ENCODE measurements at places on chromosomes 4 and X.

GRCh38 chr4:183426507-183426906 lies 17.9 kb upstream of the CDKN2AIP start:
- no peak for DNase-seq

- DNase-seq = peak; percentile 63
These were observed 701 bp upstream of the BCOR start for GRCh38 chrX:40098264-40099054.

DNA sequence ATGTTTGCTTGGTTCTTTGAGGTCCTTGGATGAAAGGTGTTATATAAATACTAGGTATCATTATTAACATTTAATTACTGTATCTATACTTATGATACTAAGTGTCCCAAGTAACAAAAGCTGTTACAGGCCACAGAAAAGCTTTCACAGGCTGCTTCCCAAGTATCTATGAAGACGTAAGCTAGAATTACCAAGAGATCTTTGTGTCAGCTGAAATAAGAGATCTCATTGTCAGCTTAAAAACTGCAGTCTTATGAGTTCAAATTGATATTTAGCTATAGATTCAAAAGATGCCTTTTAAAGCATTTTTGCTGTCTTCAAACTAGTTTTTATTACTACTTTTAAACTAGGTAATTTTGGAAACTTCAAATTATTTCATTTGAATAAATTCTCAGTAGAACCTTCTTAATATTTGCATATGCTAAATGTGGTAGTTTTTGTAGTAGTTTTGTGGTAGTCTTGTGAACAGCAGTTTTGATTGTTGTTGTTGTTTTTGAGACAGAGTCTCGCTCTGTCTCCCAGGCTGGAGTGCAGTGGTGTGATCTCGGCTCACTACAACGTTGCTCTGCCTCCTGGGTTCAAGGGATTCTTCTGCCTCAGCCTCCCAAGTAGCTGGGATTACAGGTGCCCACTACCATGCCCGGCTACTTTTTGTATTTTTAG lies 170.0 kb upstream of the RPL34 start:
- DNase-seq = no peak

GRCh38 chr4:75733369-75733768 lies 9.0 kb downstream of the USO1 start:
- DNase-seq = peak; percentile 44

- DNase-seq = no peak
These were observed 101.5 kb upstream of the C1GALT1C1 start for GRCh38 chrX:120731386-120731785.

- DNase-seq = peak; percentile 83
These were observed 1.2 kb downstream of the CD38 start for GRCh38 chr4:15779306-15779705.

DNA sequence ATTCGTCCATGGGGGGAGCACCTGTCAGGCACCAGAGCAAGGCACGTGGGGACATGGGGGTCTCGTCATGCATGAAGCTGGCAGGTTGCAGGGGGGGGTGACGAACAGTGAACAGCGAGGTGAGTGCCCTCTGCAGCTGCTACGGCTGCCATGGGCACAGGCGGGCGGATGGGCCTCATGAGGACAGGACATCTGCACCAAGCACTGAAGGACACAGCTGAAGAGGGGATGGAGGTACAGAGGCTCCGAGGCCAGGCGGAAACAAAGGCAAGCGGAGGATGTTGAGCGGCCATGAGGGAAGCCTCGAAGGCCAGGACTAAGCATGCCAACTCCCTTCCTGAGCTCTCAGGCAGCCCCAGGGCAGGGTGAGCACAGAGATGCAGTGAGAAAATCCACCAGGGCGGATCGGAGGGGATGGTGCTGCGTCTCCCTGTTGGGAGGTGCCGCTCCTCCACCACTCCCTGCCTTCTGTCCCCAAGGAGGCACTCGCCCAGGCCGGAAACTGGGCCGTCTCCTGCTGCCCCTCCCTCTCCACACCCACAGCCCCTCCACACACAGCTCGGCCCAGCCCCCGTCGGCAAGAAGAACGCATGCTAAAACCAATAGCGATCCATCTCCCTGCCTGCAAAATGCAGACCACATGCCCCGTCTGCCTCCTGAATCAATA lies 24.6 kb downstream of the ABLIM2 start:
- no peak for DNase-seq

DNA sequence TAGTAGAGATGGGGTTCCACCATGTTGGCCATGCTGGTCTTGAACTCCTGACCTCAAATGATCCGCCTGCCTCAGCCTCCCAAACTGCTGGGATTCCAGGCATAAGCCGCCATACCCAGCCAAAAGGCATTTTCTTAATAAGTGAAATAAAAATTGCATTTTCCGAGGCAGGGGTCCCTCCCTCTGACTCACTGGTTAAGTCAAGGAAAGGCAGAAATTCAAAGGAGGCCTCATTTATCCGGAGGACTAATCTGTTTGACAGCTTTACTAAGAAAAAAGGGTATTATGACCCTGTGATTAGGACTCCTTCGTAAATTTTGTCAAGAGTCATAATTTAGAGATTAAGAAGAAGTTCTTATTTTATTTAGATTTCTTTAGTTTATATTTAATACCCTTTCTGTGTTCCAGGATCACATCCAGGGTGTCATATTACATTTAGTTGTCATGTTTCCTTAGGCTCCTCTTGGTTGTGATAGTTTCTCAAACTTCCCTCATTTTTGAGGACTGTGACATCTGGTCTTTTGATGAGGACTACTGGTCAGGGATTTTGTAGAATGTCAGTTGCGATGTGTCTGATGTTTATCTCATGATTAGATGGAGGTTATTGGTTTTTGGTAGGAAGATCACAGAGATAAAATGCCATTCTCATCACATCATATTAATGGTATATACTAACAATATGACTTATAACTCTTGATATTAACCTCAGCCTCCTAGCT lies 753.7 kb upstream of the AMOT start:
- peak; percentile 10 for DNase-seq

DNA sequence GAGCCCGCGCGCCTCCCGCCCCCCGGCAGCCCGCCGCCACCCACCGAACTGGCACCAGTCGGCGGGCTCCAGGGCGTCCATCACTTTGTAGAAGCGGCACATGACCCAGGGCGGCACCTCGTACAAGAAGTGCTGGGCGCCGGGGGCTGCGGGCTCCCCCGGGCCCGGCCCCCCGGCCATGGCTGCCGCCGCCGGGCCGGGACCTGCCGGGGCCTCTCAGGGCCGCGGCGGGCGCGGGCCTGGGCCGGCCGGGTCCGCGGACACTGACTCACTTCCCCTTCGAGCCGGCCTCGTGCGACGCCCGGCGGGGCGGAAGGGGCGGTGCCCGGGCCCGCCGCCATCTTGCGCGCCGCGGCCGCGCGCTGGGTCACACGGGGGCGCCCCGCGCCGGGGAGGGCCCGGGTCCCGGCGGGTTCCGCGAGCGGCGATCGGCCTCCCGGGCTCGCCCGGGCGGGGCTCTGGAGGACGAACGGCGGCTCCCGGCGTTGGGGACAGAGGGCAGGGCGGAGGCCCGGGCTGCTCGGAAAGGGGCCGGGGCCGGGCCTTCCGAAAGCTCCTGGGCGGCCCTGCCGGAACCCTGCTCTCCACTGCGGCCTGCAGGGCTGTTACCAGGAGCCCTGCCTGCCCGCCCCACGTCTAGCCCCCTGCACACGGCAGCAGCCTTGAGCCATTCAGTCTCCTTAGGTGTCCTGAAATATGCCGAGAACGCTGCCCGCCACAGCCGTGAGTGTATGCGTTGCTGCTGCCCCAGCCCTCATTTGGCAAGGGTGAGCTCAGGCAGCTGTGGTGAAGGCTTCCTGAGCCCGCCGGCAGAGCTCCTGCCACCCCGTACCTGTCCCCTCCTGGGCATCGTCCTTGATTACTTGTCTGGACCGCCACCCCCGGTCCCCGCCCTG lies at the start of gene IRAK1:
Gene IRAK1 (minus strand): TSS at position 270 of the 896 bp plus-strand sequence. CDS start 90 bp downstream, at position 180.
- DNase-seq = peak; percentile 62

DNA sequence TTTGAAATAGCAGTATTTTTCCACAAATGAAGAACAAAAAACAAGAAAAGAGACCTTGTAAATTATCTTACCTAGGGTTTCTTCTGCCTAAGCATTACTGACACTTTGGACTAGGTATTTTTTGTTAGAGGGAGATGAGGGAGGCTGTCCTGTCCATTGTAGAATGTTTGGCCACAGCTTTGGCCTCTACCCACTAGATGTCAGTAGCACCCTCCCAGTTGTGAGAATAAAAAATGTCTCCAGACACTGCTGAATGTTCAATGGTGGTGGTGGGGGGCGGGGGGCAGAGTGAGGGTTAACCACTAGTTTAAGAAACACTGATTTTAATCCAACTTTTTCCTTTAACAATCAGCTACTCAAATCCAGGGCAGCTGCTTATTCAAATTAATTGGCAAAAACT lies 25.8 kb downstream of the OTUD4 start:
- DNase-seq = peak; percentile 35

All from fibroblast of villous mesenchyme (primary cell).